Stimulated activated CD4-positive, alpha-beta T cell treated with anti-CD3 and anti-CD28 coated beads, Interleukin-15, amount 100 ng/mL, for 1 hour (primary cell): ENCODE measurements at places on chromosomes 13 and 19.

DNA sequence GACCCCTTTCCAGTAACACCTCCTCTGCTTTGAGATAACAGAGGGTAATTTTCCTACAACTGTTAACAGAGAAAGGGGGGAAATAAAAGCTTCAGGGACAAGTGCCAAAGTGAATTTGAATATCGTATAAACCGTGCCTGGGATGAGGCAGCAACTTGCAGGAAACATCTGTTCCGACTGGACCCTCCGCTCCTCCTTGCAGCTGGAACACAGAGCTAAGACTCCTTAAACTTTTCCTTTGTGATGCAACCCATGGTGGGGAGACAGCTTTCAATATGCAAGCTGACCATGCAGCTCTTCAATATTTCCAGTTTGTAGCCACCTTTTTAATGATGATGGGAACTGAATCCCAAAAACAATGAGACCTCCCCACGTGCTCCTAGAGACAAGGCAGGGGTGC is 432.6 kb downstream of the ZNF536 start:
- DNase-seq, result no peak

DNA sequence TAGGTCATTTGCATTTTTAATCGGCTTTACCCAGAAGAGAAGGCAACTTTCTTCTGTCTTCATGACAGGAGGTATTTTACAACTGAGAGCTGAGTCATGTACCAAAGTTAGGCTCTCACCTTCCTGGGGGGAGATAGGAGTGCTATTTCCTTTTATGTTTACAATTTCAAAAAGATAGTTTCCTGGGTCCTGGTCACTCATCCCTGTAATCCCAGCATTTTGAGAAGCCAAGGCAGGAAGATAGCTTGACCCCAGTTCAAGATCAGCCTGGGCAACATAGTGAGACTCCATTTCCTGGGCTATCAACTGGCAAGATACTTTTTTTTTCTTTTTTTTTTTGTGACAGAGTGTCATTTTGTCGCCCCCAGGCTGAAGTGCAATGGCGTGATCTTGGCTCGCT is 7.6 kb downstream of the LYPD3 start:
- DNase-seq, result no peak

DNA sequence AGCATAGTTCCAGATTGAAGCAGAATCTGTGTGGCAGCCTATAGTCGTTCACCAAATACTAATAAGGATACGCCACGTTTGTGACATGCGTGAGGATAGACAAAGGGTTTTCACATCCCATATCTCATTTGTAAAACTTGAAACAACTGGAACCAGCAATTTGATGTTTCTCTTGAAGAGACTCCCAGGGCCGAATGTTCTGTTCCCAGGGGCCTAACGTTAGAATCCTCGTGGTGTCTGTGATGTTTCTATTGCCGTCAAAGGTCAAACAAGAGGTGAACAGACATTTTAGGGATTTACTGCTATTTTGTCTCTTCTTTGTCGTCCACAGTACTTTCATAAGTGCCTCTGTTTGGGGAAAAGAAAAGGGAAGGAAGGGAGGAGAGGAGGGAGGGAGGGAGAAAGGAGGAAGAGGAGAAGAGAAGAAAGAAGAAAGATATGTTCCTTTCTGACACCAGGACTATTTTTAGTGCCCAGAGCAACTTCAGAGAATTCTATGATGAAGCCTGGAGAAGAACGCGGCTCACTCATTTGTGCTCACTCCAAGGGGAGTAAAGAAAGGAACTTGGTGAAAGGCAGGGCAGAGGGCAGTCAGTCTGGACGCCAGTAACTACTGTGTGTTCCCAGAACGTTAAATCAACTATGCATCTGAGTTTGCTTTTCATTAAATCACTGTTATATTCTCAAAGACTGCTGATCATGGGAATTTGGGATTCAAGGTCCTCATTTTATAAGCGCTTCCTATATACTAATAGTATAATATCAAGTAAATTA is 154.5 kb downstream of the DCT start:
- DNase-seq, result no peak

DNA sequence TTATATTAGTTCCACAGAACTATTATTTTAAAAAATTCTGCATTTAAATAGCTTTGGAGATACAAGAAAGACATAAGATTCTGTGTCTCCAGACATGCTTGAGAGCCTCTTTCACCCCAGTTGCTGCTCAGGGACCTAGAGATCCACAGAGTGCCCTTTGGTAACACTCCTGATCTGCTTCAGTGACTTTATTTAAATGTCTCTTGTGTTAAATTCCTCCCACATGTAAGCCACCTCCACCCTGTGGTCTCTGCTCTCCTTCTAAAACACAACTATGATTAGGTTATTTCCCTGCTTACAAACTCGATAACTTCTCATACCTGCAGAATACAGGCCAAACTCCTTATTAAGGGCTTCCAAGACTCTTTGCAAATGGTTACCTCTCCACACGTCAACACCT is 141.0 kb downstream of the RFC3 start:
- no peak for DNase-seq

DNA sequence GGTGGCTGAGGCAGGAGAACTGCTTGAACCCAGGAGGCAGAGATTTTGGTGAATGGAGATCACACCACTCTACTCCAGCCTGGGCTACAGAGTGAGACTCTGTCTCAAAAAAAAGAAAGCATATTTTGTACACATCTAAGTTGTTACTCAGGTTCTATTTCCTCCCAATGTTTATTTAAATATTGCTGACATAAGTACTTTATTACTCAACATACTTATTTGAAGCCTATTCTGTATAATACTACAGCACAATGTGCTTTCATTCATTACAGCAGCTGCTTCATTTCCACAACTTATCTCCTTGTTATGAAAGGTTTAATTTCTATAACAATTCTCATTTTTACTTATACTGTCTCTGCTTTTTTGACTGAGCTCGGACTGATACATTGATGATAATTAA is 495.7 kb downstream of the SLITRK1 start:
- DNase-seq, result no peak

GRCh38 chr13:58144616-58145015 is 513.1 kb downstream of the PCDH17 start:
- DNase-seq, result no peak

GRCh38 chr13:34179481-34179880 is 361.5 kb downstream of the RFC3 start:
- no peak for DNase-seq

DNA sequence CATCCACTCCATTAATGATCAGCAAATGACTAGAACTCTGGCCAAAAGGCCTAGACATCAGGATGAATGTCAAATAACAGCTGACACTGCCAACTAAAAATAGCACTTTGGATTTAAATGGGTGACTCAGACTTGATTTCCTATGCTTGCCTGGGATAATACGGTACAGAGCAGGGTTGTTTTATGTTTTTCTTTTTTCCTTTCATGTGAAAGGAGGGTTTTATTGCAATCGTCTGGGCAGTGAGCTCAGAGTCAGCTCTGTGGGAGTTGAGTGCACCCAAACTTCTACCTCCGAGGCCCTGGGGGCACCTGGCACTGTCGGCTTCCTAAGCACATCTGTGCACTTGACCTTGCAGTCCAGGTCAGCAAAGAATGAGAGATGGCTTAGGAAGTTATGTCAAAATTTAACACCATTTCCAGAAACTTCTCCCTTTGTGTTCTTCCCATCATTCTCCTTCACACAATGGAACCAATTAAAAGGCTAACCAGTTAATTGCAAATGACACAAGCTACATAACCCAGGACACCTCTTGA is 134.1 kb downstream of the LACC1 start:
- DNase-seq, result no peak

DNA sequence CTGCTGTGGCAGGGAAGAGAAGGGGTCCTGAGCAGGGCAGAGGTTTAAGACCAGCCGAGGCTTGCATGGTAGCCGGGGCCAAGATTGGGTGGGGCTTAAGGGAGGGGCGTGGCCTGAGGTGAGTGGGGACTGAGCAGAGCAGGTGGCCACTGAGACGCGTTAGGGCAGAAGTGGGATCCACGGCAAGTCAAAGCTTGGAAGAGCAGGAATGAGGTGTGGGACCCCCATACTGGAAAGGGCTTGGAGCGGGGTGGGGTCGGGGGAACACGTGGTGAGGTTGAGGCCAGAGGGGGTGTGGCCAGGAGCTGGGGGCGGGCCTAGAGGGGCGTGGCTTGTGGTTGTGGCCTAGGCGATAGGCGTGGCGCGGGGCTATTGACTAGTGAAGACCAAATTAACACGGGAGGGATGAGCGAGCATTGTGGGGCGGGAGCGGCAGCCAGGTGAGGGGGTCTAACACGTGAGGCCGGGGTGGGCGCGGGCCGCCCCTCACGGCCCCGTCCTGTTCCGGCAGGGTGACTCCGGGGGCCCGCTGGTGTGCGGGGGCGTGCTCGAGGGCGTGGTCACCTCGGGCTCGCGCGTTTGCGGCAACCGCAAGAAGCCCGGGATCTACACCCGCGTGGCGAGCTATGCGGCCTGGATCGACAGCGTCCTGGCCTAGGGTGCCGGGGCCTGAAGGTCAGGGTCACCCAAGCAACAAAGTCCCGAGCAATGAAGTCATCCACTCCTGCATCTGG is 3.3 kb downstream of the CFD start:
- DNase-seq, result peak; percentile 67

DNA sequence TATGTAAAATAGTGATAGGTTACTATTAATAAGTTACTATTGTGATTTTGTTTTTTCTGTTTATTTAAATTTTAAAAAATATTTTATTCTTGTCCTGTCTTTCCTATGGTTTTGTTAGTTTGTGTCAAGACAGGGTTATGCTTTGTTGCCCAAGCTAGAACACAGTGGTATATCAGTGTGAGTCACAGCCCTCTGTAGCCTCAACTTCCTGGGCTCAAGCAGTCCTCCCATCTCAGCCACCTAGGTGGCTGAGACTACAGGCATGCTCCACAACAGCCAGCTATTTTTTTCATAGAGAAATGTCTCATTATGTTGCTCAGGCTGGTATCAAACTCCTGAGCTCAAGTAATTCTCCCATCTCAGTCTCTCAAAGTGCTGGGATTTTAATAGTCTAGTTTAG is 99.5 kb downstream of the ZNF675 start:
- no peak for DNase-seq

GRCh38 chr19:19911150-19911549 is 10.4 kb downstream of the ZNF93 start:
- DNase-seq, result no peak

DNA sequence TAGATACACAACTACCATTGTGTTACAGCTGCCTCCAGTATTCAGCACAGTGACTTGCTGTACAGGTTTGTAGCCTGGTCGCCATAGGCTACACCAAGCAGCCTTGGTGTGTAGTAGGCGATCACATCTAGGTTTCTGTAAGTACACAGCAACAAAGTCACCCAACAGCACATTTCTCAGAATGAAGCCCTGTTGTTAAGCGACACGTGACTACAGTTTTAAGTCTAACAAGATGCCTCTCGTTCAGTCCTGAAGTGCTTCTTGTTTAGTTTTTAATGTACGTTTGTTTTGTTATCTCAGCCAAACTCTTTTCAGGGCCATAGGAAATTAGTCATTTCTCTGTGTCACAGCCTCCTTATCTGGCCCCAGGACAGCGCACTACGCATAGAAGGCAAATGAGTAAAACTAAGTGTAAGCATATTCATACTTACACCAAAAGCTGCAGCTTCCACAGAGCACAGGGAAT is 50.0 kb upstream of the GPR183 start:
- no peak for DNase-seq

DNA sequence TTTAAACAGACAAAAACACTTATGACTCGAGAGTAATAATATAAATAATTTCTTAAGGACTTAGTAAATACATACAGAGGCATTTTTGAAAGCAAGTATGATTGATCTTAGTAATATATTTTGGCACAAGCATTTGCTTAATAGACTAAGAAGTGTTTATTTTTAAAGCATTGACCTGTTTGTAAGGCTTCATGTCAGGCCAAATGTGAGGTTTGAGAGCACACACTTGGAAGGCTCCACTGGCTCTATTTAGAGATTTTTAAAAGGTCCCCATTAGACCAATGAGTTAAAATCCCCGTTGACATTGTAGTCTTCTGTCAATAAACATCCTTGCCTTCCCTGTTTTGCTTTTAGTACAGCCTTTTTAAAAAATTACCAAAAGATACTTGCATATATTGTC is 50.4 kb downstream of the ATP8A2 start:
- no peak for DNase-seq

- peak; percentile 68 for DNase-seq
These were observed at the start of gene ZIK1 for GRCh38 chr19:57583521-57584416. Gene ZIK1, plus strand, starts transcription at chr19:57584145. Its CDS starts 212 bp downstream, at chr19:57584357.

- no peak for DNase-seq
These were observed 66.2 kb downstream of the DPY19L3 start for GRCh38 chr19:32471811-32472210.

DNA sequence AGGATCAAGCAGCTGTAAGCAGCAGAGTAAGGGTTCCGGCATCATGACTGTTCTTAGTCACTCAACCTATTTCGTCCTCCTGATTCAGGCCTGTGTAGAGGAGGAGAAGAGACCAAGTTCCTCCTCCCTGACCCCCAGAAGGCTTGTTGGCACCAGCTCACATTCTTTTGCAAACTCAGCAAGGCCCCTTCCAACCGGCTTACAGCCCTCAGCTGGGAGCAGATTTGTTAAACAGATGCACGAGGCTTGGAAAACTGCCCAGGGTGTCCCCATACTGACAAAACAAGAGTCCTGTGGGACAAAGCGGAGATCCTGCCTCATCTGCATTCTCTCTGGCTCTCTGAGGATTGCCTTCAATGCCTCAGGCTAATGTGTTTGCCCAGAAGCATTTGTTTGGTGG is 113.2 kb upstream of the SOX21 start:
- DNase-seq, result no peak

- no peak for DNase-seq
These were observed 1616.2 kb upstream of the SPRY2 start for GRCh38 chr13:81957121-81957520.

DNA sequence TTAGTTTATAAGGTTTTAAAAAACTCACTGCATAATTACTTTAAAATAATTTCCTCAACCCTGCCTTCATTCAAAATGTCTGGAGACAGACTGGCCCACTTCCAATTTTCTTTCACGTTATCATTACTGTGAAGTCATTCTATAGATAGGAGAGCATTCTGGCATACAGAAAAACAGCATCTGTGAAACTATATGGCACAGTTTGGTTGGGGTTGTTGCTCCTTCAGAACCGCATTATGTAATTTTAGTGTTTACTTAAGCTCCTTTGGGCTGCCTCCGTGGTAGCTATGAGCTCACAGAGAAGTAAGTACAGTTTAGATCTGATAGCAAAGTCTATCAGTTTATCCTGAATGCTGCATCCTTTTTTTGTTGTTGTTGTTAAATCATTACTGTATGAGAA is 104.3 kb downstream of the KCNRG start:
- no peak for DNase-seq

DNA sequence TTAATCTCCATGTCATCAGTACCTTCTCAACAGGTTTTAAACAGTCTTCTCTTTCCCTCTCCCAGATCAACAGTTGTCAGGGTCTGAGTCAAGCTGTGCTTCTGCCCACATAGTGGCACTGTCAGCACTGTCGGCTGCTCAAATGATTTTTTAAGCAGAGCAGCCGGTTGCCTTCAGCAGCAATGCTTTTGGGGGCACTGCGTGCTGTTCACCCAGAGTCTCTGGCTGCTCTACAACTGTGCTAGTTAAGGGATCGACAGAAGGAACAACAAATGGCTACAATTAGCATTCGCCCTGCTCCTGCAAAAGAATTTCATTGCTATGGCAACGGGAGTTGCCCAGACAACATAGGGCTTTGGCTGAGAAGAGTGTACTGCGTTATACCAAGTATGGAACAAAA is 412.9 kb downstream of the DIAPH3 start:
- DNase-seq, result no peak

GRCh38 chr13:110657196-110657595 is 41.9 kb downstream of the NAXD start:
- DNase-seq, result no peak

GRCh38 chr13:99949679-99950413 is 21.7 kb downstream of the ZIC5 start:
- DNase-seq, result no peak
